Right atrium auricular region (tissue), 2 donors: ENCODE measurements at places on chromosomes 2 and 18.

DNA sequence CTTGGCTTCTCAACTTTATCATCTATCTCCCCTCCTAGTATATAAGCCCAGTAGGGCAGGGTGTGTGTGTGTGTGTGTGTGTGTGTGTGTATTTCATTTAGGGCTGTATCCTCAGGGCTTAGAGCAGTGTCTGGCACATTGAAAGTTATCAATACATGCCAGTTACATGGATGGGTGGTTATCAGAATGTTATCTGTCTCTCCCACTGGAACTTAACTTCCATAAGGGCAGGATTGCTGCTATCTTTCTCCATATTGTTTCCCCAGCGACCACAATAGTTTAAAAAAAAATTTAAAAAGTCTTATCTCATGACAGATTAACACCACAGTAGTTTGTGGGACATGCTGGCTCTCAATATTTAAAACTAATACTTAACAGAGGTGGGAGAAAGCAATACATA lies 488.9 kb downstream of the PLCL1 start:
- no peak for DNase-seq

DNA sequence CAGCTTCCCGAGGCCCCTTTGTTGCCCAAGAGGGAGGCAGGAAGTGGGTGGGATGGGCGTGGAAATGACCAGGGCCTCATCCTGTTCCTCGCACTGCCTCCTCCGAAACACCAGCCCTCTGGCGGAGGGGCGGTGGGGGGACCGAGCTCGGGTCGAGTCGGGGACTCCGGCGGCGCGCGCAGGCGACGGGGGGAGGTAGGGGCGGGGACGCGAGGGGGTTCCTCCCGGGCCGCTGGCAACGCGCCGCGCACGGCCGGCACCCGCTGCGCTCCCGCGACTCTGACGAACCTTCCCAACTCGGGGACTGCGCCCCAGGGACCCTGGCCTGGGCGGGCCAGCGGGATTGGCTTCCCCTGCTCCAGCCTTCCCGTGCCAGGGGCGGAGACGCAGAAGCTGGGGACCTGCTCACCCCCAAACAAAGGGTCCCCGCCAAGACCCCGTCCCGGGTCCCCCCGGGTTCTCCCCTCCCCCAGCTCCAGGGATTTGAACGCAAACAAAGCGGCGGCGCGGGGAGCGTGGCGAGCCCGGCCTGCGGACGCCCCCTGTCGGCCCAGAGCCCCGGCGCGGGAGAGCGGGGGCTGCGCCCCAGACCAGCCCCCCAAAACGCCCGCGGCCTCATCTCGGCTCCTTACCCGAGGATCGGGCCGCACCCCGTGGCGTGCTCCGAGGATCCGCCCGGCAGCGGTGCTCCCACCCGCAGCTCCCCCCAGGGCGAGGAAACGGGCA lies 1.2 kb downstream of the SEMA4C start:
- DNase-seq, result peak; percentile 92

GRCh38 chr2:19287324-19287723 lies 71.1 kb downstream of the OSR1 start:
- no peak for DNase-seq

DNA sequence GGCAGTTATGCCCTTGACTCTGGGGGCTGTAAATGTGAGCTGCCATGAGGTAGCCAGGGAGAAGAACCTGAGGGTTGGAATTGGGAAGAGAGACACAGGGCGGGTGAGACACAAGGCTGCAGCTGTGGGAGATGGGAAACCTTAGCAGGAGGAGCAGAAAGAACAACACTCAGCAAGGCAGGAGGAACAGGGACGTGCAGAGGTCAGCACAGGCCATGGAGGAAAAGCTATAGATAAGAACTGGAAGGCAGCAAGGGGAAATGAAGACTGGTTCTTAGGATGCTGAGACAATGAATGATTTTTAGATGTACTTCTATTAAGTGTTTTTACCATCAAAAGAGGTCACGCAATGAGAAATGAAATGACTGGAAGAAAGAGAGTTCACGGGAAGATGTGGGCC lies 80.2 kb downstream of the USP40 start:
- no peak for DNase-seq
